ENCODE measurements at places on chromosomes 6 and 20.

DNA sequence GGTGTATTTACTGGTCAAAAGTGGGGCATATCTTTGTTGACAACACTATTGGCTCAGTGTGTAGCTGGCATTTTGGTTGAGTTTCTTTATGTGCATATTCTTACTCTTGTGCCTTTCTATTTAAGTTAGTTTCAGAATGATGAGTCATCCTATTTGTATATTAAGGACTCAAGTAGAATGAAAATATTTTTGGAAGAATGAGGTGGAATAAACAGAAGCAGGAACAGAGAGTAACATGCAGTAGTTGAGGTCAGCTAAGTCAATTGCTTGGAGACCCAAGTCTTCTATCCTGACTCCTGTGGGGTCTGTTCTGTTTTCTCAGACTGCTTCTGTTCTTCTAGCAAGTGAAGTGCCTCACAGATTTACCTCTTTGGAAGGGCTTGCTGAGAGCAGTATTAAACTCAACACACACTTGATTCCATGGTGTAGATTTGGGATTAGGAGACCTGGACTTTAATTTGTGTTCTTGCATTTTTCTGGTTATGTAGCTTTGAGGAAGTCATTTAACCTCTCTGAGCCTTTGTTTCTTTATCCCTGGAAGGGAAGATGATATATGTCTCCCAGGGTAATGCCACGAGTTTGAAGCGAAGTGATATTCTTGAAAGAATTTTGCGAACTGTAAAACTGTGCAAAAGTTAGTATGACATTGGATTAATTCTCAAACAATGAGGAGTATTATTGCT is 324.3 kb downstream of the QKI start:
- no peak for DNase-seq

DNA sequence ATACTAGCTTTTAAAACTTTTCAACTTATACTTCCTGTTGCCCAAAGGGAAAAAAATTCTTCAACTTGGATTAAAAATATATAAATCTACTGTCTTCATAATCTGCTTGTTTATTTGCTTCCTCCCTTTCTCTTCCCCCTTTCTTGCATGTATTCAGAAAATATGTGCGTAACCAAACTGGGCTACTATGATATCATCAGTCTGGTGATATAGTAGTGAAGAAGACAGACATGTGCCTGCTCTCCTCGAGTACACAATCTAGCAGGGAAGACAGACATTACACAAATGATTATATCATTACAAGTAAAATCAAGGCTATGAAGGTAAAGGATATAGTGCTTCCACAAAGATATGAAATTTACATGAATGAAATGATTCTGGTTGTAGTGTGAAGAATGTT is 31.0 kb downstream of the IBTK start:
- DNase-seq: no peak

- DNase-seq: no peak
These were observed 2.4 kb downstream of the BRPF3 start for GRCh38 chr6:36198986-36199385.

GRCh38 chr6:15413466-15414234 is 167.8 kb downstream of the JARID2 start:
- DNase-seq: no peak

DNA sequence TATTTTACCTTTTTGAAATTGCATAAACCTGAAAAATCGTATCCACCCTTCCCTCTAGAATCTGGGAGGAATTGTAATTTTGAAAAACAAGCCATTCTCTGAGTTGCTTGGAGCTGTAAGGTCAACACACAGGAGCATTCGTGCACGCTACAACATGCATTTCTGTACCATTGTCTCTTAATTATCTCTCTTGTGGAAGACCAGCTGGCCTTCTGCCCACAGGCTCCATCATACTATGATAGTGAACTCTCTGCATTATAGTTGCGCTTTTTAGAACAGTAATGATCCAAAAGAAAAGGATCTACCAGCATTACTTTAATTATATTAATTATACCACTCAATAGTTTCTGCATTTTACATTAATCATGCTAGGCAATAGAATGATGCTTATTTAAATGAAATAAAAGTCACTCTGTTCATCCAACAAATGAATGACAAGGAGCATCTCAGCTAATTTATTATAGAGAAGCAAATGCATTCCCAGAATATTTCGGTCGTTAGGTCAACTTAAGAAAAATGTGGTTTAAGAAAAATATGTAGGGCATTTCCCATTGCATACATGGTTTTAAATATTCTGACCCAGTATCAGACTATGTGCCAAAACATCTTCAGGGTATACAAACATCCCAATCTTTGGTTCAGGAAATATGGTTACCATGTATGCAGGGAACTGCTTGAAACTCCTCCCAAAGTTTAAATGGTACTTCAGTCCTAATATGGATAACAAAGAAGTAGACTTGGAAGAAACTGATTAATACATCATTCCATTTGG is 263.5 kb downstream of the TFAP2A start:
- DNase-seq: no peak

GRCh38 chr6:132902901-132903300 is 88.5 kb downstream of the RPS12 start:
- no peak for DNase-seq

DNA sequence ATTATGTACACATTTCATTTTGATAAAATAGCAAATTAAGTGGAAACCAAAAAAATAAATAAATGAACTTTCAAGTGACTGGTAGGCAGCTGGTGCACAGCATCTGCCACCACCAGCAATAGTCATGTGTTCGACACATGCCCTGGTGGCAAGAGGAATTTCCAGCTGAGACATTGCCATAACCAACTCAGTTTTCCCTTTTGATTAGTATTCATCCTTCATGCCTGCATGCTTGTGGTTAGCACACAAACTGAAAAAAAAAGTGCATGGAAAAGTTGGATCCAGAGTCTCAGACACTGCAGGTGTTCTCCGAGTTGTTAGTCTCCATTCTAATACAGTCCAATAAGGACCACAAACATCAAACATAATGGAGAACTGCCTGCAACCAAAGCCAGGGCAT is 156.0 kb upstream of the SOX4 start:
- DNase-seq: no peak

GRCh38 chr6:11802886-11803590 is 24.4 kb upstream of the ADTRP start:
- DNase-seq: no peak

GRCh38 chr20:23203310-23203709 is 117.2 kb upstream of the CD93 start:
- DNase-seq: no peak

DNA sequence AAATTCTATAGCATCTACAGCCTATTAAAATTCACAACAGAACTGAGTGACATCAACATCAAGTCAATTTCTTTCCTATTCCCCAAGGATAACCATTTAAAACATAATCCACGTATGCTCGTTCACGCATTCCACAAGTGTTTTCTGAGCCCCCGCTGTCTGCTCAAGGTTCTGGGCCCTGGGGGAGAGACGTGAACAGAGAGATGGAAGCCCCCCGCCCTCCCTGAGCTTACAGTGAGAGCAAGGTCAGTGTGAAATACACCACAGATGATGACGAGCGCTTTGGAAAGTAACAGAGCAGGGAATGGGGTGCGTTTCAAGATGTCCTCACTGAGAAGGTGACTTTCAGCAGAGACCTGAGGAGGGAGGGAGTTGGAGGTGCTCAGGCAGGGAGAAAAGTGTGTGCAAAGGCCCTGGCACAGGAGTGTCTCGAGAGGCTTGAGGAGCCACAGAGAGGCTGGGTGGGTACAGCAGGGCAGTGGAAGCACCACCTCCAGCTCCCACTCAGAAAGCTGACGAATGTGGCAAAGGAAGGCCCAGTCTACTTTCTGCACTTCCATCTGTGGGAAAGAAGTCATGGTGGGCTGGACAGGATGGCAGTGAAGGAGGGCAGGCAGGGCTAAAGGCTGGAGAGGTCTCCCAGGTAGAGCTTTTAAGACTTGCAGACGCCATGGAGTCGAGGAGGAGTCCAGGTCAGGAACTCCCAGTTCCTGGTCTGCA is 88.3 kb downstream of the DLL1 start:
- DNase-seq: no peak

- DNase-seq: no peak
These were observed 13.9 kb downstream of the ADISSP start for GRCh38 chr20:3753501-3754275.
